ENCODE measurements at places on chromosomes 3 and 15.

DNA sequence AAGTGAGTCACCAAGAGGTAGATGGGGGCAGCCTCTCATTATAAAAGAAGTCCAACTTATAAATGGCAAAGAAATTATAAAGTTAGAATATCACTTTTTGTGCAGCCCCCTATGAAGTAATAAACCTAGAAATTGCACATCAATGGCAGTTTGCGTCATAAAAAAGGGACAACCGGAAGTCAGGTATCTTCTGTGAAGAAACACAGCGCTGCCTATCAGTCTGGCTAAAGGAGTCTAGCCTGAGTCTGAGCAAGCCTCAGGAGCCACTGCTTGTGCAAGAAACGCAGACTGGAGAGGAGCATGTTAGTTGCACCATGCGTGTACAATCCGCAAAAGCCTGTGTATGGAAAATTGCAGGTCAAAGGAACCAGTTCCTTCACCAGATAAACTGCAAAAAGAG, 178.4 kb downstream of the ARRDC4 start:
- DNase-seq = no peak

DNA sequence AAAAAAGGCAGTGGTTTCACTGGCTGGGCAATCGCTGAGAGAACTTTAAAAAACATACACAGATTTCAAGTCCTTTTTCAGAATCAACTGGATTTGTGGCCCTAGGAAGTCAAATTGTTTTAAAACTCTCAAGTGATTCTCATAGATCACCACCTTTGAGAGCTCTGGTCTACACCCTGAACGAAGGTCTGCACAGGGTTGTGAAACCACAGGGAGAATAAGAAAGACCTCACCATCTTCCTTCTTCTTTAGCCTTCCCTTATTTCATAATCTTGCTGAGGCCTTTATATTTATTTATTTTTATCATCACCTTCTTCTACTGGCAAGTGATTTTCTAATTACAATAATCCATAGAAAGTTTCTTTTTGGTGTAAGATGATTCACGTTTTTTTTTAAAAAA, 58.1 kb downstream of the FOXP1 start:
- DNase-seq = no peak

DNA sequence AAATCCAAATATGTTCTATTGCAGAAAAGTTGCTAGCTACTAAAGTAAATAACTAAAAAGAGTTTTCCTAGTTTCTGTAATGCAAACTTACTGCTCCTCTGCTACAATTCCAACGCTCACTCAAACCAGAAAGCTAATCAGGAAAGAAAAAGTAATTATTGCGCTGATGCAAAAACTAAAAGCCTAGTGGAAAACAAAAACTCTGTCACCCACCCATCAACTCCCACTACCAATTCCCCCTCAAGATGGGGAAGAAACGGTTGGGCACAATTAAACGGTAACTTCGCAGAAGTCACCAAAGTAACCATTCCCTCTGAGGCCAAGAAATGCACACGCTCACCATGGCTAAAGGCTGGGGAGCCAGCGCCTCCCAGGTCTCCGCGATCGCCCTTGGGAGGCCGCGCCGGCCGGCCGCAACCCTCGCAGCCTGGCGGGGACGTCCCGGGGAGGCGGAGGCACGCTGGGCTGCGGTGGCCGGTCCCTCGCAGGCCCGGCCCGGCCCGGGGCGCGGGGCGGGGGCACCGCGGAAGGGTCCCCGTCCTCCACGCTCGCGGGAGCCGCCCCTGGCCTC, 684 bp downstream of the SLTM start:
- DNase-seq = no peak

- no peak for DNase-seq
These were observed 10.7 kb downstream of the CNTN6 start for GRCh38 chr3:1103525-1103924.

GRCh38 chr3:12878141-12878574, 36.8 kb upstream of the RPL32 start:
- DNase-seq = no peak

DNA sequence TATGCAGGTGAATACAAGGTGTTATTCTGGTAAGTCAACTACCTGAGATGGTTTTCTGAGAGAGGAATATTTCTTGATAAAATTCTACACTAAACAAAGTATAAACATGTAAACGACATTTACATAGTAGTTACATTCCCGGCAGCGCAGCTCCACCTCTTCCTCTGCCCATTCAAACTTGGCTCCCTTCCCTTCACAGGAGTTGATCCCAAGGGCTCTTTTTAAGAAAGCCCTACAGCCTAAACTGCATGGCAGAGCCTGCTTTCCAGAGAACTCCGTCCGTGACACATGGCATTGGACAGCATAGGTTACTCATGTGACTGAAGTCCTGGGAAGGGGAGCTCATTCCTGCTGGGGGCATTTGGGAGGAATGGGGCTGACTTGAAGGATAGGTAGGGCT, 22.0 kb upstream of the LCTL start:
- no peak for DNase-seq

- no peak for DNase-seq
These were observed 25.0 kb downstream of the MCCC1 start for GRCh38 chr3:183074261-183074660.

- no peak for DNase-seq
These were observed 21.4 kb upstream of the USF3 start for GRCh38 chr3:113717818-113718217.

GRCh38 chr3:32105291-32106131, 909 bp upstream of the GPD1L start:
- DNase-seq = no peak

DNA sequence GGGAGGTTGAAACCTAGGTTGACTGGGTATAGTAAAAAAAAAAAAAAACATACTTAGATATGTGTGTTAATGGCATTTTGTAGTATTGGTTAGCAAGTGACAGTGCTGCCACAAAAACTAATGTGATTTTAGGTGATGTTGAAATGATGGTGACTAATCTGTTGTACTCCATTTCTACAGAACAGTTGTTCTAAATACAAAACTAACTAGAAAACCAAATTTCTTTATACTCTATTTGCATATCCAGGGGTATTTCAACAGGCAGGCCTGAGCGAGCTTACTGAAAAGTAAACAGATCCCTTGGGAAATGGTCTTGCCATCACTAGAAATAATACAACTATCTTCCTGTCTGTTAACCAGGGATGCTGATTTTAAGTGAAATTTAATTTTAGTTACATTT, 20.5 kb downstream of the TSC22D2 start:
- no peak for DNase-seq

- no peak for DNase-seq
These were observed 72.0 kb downstream of the TPRA1 start for GRCh38 chr3:127518456-127519081.

- DNase-seq = no peak
These were observed 53.0 kb upstream of the CORO2B start for GRCh38 chr15:68525815-68526214.

DNA sequence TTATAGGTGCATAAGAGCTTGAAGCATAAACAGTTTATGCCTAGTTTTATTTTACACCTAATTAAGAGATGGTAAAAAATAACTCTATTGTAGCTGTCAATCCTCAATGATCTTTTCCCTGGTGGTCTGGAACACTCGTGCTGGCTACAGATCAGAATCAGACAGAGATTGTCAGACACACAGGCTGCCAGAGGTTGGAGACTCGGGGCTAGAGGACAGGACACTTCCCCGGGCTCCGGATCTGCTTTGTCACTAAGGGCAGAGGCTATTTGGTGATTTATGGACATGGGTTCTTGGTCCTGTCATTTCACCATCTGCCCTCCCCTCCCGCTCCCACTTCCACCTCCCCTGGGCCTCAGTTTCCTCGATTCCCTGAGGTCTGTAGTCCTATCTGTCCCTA, 16.5 kb upstream of the FAM174B start:
- DNase-seq = no peak

- no peak for DNase-seq
These were observed 20.1 kb downstream of the IFT57 start for GRCh38 chr3:108202080-108202479.

DNA sequence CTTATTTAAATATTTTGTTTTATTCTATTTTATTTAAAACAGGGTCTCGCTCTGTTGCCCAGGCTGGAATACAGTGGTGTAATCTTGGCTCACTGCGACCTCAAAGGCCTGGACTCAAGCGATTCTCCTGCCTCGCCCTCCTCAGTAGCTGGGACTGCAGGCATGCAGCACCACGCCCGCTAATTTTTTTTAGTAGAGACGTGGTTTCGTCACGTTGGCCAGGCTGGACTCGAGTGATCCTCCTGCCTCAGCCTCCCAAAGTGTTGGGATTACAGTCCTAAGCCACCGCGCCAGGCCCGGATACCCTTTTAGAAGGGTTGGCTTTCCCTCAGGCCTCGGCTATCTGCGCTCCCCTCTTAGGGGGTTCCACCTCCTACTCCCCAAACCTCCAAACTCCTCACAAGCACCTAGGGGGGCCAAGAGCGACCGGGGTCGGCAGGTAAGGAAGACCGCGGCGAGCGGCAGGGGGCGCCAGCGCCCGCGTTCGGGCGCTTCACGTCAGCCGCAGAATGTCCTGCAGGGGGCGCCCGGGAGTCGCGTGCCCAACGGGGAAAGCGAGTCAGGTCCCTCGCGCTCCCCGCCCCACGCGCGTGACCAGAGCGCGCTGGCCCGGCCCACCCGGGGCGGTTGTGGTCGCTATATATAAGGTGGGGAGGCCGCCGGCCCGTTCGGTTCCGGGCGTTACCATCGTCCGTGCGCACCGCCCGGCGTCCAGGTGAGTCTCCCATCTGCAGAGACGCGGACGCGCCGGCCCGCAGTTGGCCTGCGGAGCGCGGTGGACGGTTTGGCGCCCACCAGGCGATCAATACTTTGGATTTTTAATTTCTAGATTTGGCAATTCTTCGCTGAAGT, 51.8 kb upstream of the GATM start:
- no peak for DNase-seq

DNA sequence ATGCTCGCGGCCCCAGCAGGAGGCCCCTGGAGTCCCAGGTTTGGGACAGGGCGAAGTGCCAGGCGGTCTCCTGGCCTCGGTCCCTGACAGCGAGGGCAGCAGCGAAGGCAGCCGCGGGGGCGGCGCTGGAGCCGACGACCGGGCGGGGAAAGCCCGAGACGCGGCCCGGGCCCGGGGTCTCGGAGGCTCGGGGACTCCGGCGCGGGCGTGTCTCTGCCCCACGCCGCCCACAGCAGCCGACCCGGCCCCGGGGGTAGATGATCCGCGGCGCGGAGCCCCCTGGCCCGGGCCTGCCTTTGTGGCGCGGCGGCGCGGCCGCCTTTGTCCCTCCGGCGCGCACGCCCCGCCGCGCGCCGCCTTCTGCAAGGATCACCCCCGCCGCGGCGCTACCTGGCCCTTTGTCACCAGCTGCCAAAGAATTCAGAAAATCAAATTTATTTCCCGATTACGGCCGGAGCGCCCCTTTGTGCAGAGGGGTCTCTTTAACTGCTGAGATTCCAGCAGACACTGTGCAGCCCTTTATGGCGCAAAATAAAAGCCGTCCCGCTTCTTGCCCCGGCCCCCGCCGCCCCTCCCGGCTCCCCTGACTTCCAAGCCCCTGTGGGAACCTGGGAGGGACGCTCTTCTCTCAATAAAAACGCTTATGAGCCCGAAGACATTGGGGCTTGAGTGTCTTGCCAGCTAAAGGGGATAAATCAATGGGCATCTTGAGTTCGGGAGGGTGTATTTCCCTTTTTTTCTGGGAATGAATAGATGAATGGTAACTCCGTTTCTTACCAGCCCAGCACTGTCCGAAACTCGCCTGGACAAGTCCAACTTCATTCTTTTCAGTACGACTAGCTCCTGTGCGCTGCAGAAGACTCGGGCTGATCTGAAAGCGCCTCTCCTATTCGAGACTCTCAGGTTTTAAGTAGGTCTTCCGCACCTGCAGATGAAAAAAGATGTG, 68.4 kb downstream of the HES1 start:
- DNase-seq = no peak

DNA sequence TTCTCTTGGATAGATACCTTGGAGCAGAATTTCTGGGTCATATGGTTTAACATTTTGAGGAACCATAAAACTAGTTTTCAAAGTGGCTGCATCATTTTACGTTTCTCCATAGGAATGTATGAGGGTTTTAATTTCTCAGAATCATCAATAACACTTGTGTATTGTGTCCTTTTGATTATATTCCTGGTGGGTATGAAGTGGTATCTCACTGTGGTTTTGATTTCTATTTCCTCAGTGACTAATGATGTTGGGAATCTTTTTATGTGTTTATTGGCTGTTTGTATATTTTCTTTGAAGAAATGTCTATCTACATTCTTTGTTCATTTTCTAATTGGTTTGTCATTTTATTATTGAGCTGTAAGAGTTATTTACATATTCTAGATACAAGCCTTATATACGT, 28.8 kb downstream of the CDIN1 start:
- DNase-seq = no peak

- no peak for DNase-seq
These were observed 294.6 kb upstream of the TGFBR2 start for GRCh38 chr3:30311781-30312180.

GRCh38 chr3:17753632-17753992, 11.2 kb upstream of the TBC1D5 start:
- no peak for DNase-seq

DNA sequence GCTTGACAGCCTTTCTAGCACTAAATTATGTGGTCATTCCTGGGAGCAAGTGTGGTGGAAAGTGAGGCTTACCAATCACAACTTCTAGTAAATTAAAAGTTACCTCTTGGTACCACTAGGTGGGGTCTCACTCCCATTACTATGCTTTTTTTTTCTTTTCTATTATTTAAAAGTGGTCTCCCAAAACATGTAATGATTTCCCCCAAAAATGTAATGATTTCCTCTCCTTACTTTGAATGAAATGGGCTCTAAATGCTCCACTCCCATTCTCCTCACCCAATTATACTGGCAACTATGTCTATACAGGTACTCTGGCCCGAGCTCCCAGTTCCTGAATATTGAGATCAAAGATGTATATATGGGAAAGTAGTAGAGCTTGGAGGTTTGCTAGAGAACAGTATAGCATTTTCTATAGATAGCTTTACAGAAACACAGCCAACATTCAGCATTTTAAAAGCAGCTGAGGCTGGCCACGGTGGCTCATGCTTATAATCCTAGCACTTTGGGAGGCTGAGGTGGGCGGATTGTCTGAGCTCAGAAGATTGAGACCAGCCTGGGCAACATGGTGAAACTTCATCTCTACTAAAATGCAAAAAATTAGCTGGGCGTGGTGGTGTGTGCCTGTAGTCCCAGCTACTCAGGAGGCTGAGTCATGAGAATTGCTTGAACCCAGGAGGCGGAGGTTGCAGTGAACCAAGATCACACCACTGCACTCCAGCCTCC, 70.9 kb downstream of the DCUN1D1 start:
- DNase-seq = no peak

DNA sequence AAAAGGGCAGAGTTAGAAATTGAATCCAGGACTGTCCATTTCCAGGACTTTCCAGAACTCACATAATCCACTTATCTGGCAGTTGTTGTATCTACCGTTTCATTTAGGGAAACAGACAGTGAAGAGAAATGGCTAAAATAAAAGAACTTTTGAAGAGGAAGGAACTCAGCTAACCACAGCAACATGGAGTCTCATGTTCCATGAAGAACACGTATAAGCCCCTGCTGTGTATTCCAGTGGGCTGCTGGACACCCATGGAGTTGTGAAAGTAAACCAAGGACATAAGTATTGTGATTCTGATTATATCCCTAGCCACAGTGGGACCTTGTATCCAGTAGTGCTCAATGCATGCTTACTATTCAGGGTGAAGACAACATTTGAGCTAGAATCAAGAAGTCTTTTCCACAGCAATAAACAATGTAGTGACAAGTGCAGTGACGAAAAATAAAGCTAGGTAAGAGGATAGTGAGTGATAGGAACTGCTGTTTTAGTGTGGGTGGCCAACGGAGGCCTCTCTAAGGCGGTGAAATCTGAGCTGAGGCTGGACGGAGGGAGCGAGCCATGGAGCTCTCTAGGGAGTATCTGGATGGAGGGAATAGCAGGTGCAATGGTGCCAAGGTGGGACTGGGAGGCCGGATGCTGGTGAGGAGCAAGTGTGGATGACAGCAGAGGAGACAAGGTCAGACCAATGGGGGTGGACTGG, 26.8 kb upstream of the TRH start:
- DNase-seq = no peak

All from nucleus accumbens (tissue), 56 donors.